Fibroblast of villous mesenchyme (primary cell): ENCODE measurements at places on chromosomes 4 and X.

GRCh38 chr4:113659127-113659526 lies 102.4 kb downstream of the CAMK2D start:
- DNase-seq, result peak; percentile 42

DNA sequence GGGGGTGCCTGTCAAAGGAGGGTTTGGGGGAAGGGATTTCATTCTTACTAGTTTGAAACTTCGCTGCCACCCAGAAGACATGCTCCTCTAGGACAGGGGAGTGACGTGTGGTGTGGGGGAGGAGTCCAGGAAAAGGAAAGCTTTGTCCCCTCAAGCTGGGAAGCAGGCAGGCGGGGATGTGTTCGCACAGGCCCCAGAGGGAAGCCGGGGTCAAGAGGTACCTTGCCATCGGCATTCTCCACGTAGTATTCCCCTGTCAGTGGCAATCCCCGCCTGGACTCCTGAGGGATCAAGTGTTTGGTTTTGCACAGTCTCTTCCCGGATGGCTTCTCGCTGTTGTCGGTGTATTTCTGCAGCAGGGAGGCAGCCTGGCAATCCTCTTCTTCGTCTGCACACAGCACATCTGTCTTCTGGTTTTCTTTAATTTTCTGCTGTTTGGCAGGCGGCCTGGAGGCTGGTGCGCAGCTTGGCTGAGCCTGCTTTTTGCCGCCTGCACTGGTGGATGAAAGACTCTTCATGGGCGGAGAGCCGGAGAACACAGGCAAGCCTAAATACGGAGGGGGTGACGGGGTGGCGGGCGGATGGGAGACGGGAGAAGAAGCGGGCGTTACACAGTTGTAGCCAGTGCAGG lies 35.1 kb downstream of the BCOR start:
- no peak for DNase-seq

DNA sequence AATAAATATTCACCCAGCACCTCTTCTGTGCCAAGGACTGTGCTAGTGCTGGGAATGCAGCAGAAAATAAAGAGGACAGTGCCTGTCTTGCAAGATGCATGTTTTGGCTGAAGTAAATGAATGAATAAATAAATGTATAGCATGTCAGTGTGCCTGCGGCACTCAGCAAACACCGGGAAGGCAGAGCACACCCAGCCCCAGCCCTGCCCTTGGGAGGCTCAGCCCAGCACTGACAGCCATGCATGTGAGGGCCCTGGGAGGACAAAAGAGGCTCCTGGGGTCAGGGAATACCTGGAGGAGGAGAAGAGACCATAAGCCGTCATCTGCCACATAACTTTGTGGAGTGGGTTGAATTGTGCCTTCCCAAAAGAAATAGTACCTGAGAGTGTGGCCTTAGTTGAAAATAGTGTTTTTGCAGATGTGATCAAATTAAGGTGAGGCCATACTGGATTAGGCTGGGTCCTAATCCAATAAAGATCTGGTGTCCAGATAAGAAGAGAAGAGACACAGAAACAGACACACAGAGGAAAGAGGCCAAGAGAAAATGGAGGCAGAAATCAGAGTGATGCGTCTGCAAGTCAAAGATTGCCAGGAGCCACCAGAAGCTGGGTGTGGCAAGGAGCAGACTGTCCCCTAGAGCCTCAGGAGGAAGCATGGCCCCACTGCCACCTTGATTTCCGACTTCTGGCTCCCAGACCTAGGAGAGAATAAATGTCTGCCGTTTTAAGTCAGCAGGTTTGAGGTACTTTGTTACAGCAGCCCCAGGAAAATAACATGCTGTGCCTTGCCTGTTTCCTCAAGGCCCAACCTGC lies 16.3 kb downstream of the C4orf50 start:
- no peak for DNase-seq

DNA sequence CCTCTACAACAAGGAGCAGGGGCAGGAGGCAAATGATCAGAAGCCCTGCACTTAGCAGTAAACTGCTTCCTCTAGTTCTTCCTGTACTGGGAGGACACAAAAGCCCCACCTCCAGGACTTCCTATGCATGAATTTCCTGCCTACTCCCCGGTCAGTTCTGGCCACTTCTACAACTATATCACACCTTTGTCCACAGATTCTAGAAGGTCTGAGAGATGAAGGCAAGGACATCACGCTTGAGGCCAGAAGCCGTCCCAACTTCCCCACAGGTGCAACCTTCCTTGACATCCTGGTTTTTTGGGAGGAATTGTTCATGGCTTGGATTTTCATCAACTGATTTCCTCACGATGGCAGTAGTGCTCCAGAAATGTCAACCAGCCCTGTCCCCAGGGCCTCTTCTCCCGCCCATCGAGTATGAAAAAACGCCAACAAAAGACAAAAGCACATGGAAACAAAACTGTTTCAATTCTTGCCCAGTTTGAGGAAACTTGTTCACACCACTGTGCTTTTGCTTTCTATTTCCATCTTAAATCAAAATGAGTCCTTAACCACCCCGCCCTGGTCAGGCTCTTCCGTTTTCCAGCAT lies 206.5 kb upstream of the STK26 start:
- peak; percentile 90 for DNase-seq

- DNase-seq, result no peak
Measured at GRCh38 chr4:108900018-108900580, 137.2 kb upstream of the ETNPPL start.

- no peak for DNase-seq
Measured at GRCh38 chr4:120355881-120356280, 289.2 kb upstream of the MAD2L1 start.

DNA sequence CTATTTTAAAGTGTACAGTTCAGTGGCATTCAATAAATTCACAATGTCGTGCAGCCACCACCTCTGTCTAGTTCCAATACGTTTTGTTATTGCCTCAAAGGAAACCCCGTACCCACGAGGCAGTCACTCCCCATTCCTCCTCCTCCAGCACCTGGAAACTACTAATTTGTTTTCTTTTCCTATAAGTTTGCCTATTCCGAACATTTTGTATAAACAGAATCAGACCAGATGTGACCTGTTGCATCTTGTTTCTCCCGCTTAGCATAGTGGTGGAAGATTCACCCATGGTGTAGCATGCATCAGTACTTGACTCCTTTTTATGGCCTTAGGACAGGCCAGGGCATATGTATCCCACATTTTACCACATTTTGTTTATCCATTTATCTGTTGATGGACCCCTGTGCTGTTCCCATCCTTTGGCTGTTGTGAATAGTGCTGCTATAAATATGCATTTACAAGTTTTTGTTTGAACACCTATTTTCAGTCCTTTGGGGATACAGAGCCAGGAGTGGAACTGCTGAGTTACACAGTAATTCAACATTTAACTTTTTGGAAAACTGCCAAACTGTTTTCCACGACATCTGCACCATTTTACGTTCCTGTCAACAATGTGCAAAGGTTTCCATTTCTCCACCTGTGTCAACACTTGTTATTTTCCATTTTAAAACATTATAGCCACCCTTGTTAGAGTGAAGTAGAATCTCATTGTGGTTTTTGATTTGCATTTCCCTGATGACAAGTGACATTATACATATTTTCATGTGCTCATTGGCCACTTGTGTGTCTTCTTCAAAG lies 57.8 kb upstream of the STX18 start:
- peak; percentile 10 for DNase-seq

DNA sequence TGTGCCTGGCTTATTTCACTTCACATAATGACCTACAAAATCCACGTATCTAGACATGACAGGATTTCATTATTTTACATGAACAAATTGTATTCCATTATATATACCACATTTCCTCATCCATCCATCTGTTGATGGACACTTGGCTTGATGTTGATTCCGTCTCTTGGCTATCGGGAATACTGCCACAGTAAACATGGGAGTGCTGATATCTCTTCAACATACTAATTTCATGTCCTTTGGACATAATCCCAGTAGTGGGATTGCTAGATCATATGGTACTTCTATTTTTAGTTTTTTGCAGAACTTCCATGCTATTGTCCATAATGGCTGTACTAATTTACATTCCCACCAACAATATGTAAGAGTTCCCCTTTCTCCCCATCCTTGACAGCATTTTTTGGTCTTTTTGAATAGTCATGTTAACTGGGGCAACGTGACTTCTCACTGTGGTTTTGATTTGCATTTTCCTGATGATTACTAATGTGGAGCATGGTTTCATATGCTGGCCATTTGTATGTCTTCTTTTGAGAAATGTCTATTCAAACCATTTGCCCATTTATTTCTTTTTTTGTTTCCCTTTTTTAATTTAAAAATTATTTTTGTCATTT lies 68.9 kb downstream of the HTRA3 start:
- DNase-seq, result no peak

DNA sequence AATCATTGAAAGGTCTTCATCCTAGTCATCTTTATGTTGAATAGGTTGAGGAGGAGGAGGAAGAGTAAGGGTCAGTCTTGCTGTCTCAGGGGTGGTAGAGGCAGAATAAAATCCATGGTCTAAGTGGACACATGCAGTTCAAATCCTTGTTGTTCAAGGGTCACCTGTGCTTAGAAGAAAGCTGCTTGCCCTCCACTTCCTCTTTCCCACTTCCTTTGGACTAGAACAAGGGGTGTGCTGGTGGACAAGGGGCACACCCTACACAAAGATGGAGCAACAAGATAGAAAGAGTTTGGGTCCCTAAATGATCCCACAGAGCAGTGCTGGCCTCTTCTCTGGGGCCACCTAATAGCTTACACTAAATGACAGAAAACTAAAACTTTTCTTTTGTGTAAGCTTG lies 47.9 kb downstream of the HSD17B13 start:
- no peak for DNase-seq

- DNase-seq, result no peak
Measured at GRCh38 chr4:145498430-145498829, 16.8 kb downstream of the SMAD1 start.

DNA sequence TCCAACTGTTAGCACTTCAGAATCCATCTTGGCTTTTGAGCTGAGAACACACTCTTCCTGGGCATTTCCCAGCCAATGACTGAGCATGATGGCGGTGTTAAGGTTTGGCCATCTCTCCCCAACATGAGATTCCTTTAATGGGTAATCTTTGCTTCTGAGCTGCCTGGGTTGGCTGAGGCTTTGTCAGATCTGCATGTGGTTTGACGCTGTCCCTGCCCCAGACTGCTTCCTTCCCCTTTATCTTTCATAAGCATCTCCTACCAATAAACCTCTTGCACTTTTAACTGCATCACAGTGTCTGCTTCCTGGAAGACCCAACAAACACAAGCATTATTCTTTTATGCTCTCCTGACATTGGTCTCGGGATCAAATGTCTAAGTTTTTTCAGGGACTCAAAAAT lies 31.5 kb upstream of the DIPK2B start:
- no peak for DNase-seq

GRCh38 chr4:94917146-94917545 lies 159.4 kb downstream of the BMPR1B start:
- DNase-seq, result no peak

GRCh38 chrX:12947545-12948235 lies 27.2 kb upstream of the TMSB4X start:
- DNase-seq, result no peak

DNA sequence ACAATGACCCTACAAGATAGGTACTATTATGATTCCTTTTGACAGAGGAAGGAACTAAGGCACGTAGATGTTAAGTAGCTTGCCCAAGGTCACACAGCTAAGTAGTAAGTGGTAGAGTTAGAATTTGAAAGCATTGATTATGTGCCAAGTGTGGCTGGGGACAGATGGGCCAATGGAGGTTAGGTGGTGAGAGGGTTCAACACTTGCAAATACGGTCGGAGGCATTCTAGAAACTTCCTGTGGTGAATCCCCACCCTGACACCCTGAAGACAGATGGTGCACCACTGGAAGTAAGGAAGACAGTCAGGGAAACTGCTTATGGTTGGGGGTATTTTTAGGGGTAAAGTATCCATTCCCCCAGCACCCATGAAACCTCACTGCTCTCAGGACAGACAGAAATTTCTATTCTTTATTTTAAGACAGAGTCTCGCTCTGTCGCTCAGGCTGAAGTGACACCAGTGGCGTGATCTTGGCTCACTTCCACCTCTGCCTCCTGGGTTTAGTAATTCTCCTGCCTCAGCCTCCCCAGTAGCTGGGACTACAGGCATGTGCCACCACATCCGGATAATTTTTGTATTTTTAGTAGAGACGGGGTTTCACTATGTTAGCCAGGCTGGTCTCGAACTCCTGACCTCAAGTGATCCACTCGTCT lies 142.5 kb downstream of the RASL11B start:
- no peak for DNase-seq

DNA sequence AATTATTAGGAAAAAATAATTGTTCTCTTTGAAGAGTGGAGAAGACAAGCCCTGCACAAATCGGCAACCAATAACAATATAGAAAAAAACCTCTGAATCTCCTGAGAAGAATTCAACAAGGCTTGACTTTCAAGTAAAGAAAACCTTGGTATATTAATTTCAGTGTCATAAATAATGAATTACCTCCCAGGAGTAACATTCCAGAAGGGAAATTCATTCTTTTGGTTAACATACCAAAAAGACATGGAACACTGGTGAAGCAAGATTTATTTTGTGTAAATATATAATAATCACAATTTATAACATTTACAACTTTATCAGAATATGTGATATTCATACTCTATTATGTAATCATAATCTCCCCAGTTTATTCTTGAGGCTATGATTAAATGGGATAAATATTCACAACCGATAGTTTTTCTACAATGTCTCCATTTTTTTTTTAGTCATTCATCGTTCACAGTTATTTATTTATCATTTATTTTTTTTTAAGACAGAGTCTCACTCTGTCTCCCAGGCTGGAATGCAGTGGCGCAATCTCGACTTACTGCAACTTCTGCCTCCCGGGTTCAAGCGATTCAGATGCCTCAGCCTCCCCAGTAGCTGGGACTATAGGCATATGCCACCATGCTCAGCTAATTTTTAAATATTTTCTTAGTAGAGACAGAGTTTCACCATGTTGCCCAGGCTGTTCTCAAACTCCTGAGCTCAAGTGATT lies 53.0 kb upstream of the RPS6KA6 start:
- DNase-seq, result no peak

GRCh38 chrX:153338836-153339235 lies 4.9 kb downstream of the ZNF275 start:
- DNase-seq, result no peak

DNA sequence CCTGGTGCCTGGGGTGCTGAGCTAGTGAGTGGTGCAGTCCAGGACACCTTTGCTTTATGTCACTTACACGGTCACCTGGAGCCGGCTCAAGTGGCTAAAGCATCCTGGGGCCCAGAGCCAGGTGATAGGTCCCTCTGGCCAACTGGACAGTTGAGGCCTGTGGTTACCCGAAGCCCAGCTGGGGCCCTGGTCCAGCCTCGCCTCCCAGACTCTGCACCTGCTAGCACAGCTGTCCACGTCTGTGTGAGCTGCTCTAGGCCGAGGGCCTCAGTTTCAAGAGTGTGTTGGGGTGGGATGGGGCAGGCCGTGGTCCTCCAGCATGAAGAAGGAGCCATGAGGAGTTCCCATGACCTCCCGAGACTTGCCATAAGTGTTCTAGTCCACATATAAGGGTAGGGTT lies 7.7 kb upstream of the ADD1 start:
- no peak for DNase-seq

DNA sequence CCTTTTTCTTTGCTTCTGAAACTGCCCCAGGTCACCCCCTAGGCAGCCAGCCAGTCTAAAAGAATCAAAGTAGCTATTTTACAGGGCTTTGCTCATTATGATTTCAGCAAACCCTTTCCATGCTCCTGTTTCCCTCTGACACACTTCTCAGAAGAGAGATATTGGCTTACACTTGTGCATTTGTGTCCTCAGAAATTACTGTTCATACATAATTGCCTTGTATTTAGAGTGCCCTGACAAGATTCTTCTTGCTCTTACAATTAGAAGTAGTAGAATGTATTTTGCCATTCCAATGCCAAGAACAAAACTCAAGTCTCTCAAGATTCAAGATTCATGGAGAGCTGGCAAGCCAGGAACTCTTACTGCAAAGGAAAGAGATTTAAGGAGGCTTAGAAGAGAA lies 531.0 kb upstream of the ZFP42 start:
- no peak for DNase-seq

GRCh38 chrX:40263014-40263560 lies 165.3 kb upstream of the BCOR start:
- peak; percentile 70 for DNase-seq
